ENCODE measurements at places on chromosomes 12 and 14.

- no peak for DNase-seq
Observed at GRCh38 chr12:75479963-75480461, 543 bp upstream of the GLIPR1 start.

DNA sequence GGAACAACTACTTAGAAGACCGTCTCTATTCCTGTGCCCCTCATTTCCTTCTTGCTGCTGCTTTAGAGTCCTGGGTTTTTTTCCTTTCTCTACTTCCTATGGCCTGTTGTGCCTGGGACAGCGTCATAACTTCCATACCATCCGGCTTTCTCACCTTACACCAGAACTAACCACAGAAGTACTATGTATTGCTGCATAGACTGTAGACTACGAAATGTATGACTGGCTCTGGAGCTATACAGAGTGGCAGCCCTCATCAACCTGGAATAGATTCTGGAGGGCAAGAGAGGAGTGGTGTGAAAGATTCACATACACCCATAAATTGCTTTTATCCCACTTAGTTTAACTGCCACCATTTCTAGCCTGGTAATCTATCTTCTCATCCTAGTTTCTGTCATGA is 16.9 kb upstream of the SRP54 start:
- no peak for DNase-seq

GRCh38 chr14:74955229-74956026 is at the start of gene PGF:
TSS of gene PGF (minus strand) at chr14:74955597. CDS start at chr14:74955242, 355 bp downstream.
- peak; percentile 39 for DNase-seq

DNA sequence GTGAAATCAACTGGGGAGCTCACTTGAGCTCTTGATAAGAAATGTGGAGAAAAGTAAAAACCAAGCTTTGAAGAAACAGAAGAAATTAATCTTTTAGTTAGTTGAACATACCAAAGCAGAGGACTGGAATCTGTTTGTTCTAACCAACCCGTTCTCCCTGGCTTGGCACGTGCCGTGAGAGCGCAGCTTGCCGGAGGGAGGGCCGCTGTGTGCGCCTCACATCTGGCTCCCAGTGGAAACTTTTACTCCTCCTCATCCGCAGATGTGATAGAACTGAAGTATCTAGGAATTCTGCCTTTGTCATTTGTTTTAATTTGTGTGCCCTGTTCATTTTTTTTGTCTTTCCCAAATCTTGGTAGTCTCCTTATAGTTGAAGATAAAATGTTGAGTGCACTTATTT is 64.9 kb downstream of the DDX51 start:
- no peak for DNase-seq

DNA sequence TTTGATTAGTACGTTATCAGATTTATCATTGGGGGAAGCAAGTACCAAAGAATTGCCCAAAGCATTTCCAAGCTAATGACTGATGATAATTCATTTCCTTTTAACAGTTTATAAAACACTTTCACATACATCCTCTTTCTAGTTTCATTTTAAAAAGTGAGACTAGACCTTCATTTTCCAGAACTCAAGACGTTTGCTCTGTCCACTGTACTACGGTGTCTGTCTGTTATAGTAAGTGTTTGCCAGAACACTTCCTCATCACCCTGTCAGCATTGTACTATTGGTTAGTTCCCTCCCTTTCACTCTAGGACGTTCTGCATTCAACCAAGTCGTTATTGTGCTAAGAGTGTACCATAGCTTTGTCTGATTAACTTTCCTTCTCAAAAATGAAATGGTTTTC is 81.7 kb upstream of the TMEM263 start:
- DNase-seq, result no peak

DNA sequence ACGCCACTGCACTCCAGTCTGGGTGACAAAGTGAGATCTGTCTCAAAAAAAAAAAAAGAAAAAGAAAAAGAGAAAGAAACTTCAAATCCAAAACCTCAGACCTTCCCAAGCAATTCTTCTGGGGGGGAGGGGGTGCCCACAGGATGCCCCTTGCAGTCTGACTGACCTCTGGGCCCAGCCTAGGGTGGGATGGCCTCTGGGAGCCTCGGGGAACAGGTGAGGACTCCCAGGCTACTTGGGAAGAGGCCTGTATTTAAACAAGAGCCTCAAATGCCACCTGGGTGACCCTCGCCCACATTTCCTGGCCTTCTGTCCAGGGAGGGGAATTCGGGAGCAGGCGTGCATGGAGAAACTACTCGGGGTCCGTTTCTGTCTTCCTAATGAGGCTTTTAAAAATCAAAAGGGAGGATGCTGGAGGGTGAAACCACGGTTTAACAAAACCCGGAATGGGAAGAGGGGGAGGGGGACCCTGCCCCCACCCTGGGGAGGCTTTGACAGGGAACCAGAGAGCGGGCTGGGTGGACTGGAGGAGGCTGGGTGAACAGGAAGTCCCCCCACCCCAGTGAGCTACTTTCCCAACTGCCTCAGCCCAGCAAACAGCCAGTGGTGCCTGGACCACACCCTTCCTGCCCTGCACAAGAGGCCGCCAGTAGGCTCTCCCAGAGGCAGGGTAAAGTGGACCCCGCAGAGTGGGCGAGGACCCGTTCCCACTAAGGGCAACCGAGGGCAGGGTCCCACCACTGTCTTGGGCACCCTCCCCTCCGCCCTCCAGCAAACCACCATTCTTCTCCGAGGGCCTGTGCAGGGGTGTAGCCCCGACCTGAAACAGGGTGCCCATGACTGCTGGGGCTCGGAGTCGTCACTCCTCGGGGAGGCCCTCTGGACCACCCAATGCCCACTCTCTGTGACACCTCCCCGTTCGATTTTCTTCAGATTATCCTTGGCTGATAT is 1.5 kb upstream of the FBRSL1 start:
- no peak for DNase-seq

DNA sequence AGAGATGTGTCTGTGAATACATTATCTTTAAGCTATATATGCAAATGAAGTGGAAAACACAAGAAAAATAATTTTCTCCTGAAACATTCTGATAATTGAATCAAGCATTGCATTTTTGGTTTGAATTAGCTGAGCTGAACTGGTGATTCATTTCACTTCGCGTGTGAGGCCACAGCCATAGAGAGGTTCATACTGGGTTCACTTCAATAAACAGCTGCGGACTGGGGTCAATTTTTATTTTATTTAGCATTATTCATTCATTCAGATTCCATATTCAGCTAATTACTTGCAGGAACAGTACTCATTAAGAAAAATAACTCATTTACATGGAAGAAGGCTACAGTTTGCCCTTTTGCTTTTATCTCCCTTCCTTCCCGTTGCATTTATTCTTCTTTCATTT is 195.2 kb upstream of the LRIG3 start:
- DNase-seq, result no peak

DNA sequence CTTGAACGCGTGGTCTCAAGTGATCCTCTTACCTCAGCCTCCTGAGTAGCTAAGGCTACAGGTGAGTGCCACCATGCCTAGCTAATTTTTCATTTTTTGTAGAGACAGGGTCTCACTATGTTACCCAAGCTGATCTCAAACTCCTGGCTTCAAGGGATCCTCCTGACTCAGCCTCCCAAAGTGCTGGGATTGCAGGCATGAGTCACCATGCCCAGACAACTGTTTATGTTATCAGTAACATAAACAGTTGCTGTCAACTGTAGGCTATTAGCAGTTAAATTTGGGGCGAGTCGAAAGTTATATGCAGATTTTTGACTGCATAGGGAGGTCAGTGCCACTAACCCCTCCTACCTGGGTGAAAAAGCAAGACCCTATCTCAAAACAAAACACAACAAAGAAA is 26.2 kb upstream of the LRRK2 start:
- DNase-seq, result no peak

DNA sequence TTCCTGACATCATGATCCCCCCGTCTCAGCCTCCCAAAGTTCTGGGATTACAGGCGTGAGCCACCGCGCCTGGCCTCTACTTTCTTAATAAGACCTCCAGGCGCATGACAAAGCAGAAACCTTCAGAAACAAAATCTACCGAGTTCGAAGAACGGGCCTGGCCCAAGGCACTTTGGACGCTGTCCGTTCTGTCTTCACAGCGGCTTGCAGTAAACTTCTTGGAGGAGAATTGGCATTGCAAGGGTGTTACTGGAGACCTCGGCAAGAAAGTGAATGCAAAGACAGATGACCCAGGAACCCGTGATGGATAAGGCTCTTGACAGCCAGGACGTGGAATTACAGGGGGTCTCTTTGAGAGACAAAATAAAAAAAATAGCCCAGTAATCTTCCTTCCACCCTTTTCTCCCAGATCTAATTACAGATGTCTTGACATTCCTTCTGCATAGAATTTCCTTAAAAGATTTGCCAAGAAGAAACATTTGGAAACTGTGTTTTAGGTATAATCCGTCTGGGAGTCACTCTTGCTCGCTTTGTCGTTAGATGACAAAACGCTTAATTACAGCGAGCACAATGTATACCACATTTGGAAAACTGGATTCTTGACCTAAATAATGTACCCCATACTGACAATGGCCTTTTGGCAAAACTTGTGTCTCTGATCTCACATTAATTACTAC is 83.2 kb upstream of the TBX3 start:
- DNase-seq, result no peak

- no peak for DNase-seq
Observed at GRCh38 chr12:124715121-124715990, 147.9 kb upstream of the NCOR2 start.

Data from activated naive CD8-positive, alpha-beta T cell treated with anti-CD3 and anti-CD28 coated beads, Interleukin-2, amount 50 U/mL, for 24 hours (primary cell).